ENCODE measurements at places on chromosomes 7 and 10.

DNA sequence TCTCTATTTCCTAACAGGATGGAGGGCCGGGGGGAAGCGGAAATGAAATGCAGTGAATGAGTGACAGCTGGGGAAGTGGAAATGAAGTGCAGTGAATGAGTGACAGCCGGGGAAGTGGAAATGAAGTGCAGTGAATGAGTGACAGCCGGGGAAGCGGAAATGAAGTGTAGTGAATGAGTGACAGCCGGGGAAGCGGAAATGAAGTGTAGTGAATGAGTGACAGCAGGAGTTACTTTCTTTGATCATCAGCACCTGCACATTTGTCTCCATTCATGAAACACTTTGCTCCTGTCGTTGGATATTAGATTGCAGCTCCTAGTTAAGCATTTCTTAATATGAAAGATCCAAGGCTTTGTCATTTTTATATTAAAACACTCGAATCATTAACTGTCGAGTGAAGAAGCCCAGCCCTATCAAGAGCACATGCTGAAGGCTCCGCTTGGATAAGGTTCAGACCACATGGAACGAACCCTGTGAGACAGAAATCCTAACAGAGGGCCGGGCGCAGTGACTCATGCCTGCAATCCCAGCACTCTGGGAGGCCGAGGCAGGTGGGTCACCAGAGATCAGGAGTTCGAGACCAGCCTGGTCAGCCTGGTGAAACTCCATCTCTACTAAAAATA, 406.0 kb upstream of the ADARB2 start:
- no peak for DNase-seq

GRCh38 chr10:72414642-72415041, 59.9 kb upstream of the DNAJB12 start:
- no peak for DNase-seq

DNA sequence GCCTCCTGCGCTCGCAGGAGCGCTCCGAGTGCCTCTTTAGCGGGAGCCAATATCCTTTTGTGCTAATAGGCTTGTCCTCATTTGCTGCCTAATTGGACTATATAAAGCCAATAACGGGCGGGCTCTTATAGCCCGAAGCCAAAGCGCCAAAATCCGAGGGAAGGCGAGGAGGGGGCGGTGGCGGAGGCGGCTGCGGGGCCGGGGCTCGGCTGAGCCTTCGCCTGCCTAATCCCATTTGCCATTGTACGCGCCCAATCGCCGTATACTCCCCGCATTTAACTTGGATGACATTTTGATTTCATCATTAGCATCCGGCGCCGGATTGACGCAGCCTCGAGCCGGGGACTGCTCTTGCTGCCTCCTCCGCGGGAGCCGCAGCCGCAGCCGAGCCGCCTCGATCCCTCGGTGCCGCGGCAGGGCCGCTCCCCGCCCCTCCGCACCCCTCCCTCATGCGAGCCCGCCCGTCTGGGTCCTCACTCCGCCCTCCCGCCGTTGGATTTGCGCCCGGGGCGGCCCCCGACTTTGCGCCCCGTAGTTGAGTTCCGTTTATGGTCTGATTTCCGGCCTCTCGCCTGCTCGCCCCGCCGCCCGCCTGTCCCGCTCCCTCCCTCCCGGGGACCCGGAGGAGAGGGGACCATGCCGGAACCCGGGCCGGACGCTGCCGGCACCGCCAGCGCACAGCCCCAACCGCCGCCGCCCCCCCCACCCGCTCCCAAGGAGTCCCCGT, at the start of gene HMX3:
Gene HMX3, plus strand, starts transcription at position 556 of the 727 bp plus-strand sequence. Its CDS starts 81 bp downstream, at position 637.
- DNase-seq = no peak

GRCh38 chr10:118800920-118801319, 46.1 kb upstream of the CACUL1 start:
- DNase-seq = no peak

DNA sequence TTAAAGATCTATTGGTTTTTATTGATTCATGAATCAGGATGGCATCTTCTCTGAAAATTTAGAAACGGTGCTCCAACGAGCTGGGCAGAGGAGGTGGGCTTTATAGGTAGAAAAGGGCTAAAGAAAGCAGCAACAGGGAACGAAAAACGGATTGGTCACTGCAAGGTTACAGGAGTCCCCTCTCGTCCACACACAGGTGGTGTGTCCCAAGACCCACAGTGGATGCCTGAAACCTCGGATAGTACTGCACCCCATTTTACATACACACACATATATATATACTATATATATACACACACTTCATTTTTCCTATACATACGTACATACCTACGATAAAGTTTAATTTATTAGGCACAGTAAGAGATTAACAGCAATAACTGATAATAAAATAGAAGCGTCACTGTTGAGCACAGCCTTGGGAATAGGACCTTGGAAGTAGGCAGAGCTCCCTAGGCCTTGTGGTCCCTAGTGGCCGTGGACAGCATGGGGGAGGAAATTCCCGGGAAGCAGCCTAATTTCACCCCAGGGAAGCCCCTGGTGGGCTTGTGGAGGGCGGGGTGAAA, 737 bp upstream of the NUB1 start:
- DNase-seq = no peak
